ENCODE measurements at places on chromosomes 5 and 9. TPM values are rescaled to one million over a fixed set of nuclear protein-coding genes. Genes with fewer than 3 reads are reported as not detected.

OR1J1 gene
- not detected for total RNA-seq

GRCh38 chr5:151236888-151237287, 13.0 kb upstream of the CCDC69 start:
- DNase-seq = no peak

GRCh38 chr9:117268847-117269446, 145.9 kb downstream of the ASTN2 start:
- no peak for DNase-seq

GRCh38 chr9:81320909-81321482, 368.4 kb downstream of the TLE1 start:
- no peak for DNase-seq

GRCh38 chr5:41738710-41739354, 131.4 kb downstream of the OXCT1 start:
- no peak for DNase-seq

DNA sequence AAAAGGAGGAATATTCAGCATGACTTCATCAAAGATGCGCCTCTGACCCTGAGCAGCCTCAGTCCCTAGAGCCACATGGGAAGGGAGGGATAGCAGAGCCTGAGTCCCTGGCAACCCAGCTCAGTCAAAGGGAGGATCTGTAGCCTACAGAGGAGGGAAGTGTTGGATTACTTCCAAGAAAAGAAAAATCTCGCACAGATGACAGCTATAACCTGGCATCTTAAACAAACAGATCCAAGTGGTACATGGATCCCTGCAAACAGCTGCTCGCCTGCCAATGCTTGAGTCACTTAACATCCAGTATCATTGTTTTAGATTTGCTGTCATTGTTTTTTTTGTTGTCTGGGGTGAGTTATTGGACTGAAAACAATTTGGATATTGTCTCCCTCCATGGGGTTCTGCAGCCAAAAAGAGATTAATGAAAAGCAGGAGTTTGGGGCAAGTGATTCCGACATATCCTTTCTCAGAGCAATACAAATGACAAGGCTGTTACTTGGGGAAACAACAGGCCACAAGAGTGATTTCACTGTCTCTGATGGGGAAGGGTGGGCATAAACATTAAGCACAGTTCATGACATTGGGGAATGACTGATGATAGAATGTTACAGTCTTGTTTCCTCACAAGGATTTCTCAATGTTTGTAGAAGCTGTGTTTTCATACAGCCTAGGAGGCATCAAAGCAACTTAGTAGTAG, 153.5 kb upstream of the KIF2A start:
- no peak for DNase-seq

DNA sequence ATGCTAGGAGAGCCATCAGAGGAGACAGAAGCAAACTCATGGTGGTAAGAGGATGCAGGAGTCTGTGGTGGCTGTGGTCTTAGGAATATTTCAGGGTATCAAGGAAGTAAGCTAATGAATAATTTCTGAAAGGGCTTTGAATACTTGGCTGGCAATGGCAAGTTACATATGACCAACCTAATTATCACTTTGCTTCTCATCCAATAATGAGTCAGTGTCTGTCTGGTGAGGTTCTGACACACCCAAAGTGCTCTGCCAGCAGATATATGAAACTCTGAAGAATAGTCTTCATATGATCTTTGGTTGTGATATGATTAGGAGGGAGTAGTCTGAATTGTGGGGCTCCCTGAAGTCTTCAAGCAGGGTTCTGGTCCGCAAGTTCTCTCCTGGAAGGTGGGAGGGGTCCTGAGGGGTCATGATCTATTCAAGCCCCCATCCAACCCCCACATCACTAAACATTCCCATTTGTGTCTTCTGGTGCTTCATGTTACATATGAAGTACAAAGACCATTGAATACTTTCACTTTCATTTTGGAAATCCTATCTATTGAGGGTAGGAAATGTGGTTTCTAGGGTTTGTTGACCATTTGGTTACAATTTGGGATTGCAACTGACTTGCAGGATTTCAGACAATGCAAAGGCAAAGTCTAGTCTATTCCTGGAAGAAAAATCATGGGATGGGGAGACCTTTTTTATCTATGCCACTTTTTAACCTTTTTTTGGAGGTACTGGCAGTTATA, 199.9 kb upstream of the CDKN2B start:
- no peak for DNase-seq

- DNase-seq = no peak
Observed at GRCh38 chr5:67695369-67695768, 498.8 kb upstream of the CD180 start.

DNA sequence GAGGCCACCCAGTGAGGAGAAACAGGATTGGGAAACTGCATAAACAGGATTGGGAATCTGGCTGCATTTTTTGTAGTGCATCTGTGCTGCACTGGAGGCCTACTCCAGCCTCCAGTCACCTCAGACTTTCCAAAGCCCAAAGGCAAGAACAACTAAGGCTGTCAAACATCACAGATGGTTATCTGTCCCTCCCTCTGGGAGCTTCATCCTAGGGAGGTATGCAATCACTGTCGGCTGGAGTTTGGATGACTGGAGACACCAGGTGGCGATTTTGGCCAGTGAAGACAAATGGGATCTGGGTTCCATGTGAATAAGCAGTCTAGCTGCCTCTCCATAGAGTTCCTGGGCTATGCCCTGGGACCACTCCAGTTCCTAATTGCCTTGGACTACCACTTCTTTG, 9.3 kb upstream of the SPINK13 start:
- no peak for DNase-seq
